ENCODE measurements at places on chromosomes 1 and 21.

- no peak for DNase-seq
Measured at GRCh38 chr1:184555665-184556641, 169.1 kb downstream of the C1orf21 start.

- no peak for DNase-seq
Measured at GRCh38 chr1:212283741-212284140, 1.5 kb upstream of the PPP2R5A start.

GRCh38 chr1:71623888-71624287 is 543.1 kb upstream of the ZRANB2 start:
- DNase-seq: no peak

DNA sequence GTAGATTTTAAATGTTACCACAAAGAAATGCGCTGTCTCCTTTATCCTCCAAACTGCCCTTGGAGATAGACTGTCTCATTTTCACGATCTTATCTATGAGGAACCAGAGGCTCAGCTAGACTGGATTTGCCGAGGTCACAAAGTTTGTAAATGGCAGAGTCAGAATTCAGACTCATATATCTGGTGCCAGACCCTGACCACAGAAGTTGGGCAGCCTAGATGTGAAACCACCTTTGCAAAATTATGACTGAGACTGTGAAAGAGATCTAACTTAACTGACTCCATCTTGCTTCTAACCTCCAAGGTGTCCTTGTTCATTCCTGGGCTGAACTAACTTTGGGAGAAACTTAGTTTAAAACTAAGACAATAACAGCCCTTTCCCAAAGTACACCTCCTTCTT is 14.1 kb downstream of the CNR2 start:
- DNase-seq: no peak

DNA sequence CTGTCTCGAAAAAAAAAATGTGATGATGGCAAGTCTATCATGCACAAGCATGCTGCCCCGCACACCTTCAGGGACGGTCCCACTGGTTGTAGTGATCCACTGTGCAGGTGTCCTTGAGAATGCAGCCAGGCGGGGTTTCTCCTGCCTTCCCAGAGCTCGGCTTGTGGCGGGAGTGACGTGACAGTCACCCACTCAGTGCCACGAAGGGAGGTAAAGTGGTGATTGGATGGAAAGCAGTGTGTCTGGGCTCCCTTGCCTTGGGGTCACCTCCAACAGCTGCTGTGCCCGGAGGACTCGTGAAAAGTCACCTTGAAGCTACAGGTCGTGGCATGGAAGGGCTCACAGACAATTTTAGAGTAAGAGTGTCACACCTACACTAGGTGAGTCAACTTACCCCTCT is 33.5 kb upstream of the TRIM17 start:
- DNase-seq: no peak

GRCh38 chr1:220680085-220680687 is 10.0 kb upstream of the C1orf115 start:
- peak; percentile 24 for DNase-seq

DNA sequence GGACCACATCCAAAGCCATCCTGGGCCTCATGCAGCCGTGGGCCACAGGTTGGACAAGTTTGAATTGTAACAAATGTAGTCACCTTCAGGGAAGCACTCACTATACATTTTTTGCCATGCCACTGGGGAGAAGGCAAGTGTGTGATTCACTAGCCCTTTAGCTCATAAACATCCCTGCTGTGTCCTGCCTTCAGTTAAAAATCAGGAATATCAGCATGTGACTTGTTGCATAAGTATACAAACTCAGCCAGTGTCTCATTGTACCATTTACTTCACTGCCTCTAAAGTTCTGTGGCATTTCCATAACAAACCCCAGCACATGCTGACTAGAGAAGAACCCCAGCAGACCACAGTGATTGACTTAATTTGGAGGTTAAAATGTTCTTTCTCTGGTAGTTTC is 142.0 kb upstream of the C1orf105 start:
- DNase-seq: peak; percentile 85

DNA sequence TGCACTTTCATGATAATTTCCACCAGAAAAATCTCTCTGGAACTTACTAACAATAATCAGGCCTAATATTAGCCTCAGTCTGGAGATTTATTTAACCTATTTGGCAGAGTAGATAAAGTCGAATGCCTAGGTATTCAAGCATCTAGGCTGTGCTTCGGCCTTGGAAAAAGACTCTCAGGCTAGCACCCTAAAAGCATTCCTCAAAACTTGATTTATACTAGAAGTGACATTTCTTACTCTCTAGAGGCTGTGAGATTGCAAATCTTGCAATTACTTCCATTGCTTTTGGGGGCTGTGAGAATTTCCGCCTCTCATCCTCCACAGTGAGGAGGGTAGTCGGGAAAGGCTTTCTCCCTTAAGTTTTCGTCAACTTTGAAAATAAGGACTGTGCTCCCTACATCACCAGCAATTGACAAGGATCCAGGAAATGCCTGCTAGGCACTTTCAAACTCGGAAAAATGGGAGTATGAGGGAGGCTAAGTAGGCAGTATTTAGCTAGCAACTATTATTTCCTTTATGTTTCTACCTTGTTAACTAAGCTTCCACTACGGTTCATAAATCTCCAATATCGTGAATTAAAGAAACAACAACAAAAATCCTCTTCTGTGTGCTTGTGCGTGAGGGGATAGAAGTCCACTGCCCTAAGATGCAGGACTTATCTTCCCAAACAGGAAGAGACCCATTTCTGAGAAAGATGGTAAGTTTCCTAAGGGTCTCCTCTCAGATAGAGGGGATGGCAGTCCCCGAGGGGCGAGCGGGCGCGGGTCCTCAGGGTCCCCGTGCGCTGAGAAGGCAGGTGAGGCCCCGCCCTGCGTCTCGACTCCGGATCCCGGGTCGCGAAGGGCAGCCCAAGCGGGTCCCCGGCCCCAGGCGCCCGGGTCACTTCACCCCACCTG is 1.1 kb upstream of the LMO4 start:
- no peak for DNase-seq

- DNase-seq: no peak
Measured at GRCh38 chr21:44931501-44932407, 8.1 kb upstream of the SLX9 start.

GRCh38 chr1:231039161-231040018 is 664 bp downstream of the FAM89A start:
- peak; percentile 39 for DNase-seq

DNA sequence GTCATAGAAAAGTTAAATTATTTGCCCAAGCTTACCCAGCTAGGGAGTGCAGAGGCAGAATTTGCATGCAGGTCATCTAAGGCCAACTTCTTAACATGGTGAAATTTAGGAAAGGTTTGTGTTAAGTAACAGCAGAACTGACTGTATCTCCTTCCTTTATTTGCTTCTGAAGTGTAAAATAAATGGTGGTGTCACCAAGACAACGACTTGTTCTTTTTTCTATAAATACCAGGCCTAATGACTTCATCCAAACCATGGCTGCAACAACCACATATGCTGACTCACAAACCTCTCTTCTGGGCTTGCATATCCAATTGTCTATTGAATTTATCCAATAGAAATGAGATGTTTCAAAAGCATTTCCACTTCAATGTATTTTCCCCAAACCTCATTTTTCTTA is 19.1 kb downstream of the COL24A1 start:
- peak; percentile 95 for DNase-seq

GRCh38 chr1:160837558-160838205 is 25.0 kb downstream of the CD244 start:
- no peak for DNase-seq

DNA sequence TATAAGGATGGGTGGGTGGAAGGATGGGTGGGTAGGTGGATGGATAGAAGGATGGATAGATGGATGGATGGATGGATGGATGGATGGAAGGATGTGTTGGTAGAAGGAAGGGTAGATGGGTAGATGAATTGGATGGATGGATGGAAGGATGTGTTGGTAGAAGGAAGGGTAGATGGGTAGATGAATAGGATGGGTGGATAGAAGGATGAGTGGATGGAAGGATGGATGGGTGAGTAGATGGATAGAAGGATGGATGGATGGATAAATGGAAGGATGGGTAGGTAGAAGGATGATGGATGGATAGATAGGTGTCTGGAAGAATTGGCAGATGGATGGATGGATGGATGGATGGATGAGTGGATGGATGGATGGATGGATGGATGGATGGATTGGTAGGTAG is 6.0 kb downstream of the MASP2 start:
- DNase-seq: no peak

GRCh38 chr21:35635994-35636393 is 424.3 kb downstream of the SETD4 start:
- no peak for DNase-seq

DNA sequence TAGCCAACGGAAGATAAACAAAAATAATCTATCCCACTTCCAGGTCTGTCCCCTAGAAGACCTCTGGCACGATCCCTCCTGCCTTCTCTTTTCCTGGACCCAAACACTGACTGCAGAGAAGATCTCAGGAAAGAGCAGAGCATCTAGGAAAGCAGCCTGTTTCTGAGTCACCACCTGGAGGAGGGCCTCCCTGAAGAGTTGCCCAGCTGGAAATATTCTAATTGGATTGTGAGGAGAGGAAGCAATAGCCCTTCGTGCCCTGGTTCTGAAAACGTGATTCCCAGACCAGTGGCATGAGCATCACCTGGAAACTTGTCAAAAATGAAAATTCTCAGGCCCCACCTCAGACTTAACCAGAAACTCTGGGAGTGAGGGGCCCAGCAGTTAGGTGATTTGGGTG is 411.1 kb downstream of the SETD4 start:
- DNase-seq: peak; percentile 61

GRCh38 chr1:46285730-46286477 is 17.5 kb downstream of the LRRC41 start:
- DNase-seq: no peak

DNA sequence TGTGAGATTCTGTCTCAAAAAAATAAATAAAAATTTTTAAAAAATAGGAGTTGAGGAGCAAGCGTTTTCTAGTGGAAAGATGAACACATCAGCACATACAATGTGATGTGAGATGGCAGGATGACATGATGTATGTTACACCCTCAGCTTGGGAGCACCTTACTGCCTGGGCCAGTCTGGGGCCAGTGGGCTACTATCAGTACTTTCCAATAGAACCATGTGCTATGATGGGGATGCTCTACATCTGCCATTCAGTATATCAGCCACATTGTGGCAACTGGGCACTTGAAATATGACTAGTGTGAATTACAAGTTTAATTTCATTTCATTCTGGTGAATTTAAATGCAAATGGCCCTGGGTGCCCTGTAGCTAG is 156.0 kb downstream of the PGBD5 start:
- no peak for DNase-seq

- DNase-seq: no peak
Measured at GRCh38 chr21:19218163-19218562, 814.6 kb upstream of the TMPRSS15 start.

- no peak for DNase-seq
Measured at GRCh38 chr1:177546346-177546745, 375.6 kb downstream of the BRINP2 start.

- DNase-seq: peak; percentile 38
Measured at GRCh38 chr1:117674521-117675400, 68.9 kb downstream of the TENT5C start.

GRCh38 chr1:244801246-244801645 is 34.2 kb upstream of the COX20 start:
- peak; percentile 31 for DNase-seq

DNA sequence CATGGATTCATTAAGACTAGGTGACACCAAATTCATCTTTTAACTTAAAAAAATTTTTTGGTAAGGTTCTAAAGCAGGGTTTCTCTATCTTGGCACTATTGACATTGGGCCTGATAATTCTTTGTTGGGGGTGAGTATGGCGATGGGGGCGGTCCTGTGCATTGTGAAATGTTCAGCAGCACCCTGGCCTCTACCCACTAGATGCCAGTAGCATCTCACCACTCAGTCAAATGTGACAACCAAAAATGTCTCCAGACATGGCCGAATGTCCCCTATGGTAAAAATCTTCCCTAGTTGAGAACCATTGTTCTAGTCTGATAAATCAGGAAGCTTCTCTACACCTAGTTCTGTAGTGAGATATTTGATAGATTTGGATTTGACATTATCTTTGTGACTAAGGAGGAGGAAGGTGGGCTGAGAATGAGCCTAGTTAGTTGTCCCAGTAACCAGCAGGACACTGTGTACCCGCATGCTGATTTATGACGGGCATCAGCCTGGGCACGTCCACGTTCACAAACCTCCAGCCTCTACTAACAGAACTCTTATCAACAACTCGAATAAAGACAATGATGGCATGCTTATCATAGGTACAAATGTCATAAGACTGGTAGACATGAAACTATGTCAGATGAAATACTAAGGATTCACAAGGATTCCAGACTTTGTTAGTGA is 104.6 kb downstream of the KCND3 start:
- no peak for DNase-seq

- no peak for DNase-seq
Measured at GRCh38 chr1:67597336-67597735, 87.7 kb upstream of the GADD45A start.

GRCh38 chr1:46486432-46487015 is 3.1 kb upstream of the DMBX1 start:
- no peak for DNase-seq

GRCh38 chr1:205072286-205072685 is 12.0 kb downstream of the TMEM81 start:
- DNase-seq: no peak

GRCh38 chr1:112544011-112544688 is 35.4 kb downstream of the WNT2B start:
- DNase-seq: peak; percentile 95

- DNase-seq: peak; percentile 71
Measured at GRCh38 chr21:34846601-34847112, 177.9 kb downstream of the CLIC6 start.

DNA sequence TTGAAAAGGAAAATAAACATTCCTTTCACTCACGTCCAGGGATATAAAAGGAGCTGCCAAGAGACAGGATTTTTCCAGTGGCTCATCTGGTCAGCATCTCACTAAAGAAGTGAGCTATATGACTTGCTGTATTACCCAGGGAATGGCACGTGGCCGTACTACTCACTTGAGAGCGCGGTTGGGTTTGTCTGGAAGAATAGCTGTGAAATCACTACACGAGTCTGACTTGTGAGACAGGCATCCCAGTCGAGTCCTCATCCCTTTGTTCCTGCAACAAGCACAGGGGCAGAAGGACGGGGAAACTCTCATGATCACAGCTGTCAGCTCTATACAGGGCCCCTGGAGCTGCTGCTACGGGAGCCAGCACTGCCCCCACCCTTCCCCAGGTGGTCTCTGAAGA is 17.7 kb downstream of the RGS8 start:
- DNase-seq: peak; percentile 65

Measured in fibroblast of skin of right biceps (primary cell).